ENCODE measurements at places on chromosomes 16 and 17.

- DNase-seq: no peak
Observed at GRCh38 chr16:85046472-85046916, 18.9 kb downstream of the KIAA0513 start.

- no peak for DNase-seq
Observed at GRCh38 chr16:27406511-27407128, 4.6 kb downstream of the IL21R start.

DNA sequence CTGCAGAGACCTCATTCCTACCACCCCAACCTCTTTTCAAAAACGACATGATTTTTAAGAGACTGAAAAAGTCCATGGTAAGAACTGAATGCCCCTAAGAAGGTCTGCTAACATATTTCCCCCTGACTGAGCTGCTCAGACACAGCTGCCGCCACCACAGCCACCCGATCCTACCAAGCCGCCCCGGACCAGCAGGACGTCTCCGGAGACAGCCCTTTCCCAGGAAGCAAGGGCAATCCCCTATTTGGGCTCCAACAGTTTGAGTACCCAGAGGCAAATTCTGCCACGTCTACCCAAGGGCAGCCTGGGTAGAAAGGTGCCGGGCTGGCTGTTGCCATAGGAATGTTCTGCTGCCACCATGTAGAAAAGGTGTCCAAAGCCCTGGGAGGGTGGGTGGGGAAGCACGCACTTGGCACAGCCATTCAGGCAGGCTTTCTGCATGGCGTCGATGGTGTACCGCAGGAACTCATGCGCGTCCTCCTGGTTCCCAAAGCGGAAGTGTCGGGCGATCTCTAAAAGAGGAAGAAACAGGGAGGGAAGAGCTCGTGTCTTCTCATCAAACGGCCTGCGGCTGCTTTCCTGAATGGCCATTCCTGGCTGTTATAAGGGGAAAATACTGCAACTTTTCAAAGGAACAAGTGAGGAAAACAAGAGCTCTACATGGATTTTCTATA, 13.6 kb downstream of the USP36 start:
- no peak for DNase-seq

DNA sequence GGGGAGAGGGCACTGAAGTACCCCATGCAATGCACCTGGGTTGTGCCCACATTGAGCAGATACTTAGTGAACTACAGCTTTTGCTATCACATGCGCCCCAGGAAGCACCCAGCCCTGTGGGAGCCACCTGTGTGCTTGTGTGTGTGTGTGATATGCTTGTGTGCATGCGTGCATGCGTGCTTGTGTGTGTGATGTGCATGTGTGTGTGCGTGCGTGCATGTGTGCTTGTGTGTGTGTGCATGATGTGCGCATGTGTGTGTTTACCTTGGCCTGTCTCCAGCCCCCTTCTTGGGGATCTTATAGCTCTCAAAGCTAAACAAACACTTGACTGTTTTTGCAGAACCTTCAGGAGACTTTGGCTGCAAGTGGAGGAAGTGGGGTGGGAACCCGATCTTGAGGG, 841 bp downstream of the C16orf89 start:
- no peak for DNase-seq

DNA sequence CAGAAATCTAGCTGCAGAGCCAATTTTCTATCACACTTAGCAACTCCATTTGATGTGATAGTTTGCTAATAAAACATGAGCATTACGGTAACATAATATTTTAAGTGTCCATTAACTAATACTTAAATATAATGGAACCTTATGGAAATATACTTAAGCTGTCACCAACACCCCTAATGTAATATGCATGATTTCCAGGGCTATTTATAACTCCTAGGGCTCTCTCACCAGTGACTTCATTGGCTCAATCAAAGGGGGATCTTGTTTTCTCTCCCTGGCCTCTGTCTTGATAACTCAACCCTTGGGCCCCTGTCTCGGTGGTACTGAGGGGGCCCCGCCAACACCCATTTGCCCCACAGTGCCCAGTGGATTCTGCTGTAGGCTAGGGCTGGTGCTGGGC, 170.4 kb downstream of the SALL1 start:
- DNase-seq: no peak

- peak; percentile 81 for DNase-seq
Observed at GRCh38 chr16:23678430-23679273, at the start of gene PLK1. PLK1 (plus strand) TSS chr16:23678889; CDS start chr16:23678933, 44 bp downstream.

GRCh38 chr17:4833941-4834680, 971 bp downstream of the MINK1 start:
- no peak for DNase-seq

DNA sequence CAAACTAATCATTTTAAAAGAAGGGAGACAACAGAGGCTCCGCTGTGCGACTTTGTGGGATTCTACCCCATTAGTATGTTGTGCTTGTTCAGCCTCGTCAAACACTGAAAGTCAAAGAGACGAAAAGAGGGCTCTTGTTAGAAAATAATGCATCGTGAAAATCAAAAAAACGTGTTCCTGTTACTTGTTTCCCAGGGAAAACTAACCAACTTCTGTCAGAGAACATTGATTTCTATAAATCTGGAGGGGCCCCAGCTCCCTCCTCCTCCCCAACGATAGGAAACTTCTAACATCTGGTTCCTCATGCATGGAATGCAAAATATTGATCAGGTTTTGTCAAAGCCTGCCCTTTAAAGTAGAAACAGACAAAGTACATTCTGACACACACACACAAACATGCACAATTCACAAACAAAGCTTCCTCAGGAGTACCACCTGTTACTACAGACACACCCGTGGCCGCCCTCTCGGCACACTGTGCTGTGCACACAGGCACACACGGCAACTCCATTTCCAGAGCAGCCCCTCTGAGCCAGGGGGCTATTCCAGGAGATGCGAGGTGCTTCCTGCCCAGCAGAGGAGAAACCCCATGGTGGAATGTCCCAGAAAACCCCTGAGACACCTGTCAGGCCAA, 151.3 kb downstream of the ZFHX3 start:
- no peak for DNase-seq

DNA sequence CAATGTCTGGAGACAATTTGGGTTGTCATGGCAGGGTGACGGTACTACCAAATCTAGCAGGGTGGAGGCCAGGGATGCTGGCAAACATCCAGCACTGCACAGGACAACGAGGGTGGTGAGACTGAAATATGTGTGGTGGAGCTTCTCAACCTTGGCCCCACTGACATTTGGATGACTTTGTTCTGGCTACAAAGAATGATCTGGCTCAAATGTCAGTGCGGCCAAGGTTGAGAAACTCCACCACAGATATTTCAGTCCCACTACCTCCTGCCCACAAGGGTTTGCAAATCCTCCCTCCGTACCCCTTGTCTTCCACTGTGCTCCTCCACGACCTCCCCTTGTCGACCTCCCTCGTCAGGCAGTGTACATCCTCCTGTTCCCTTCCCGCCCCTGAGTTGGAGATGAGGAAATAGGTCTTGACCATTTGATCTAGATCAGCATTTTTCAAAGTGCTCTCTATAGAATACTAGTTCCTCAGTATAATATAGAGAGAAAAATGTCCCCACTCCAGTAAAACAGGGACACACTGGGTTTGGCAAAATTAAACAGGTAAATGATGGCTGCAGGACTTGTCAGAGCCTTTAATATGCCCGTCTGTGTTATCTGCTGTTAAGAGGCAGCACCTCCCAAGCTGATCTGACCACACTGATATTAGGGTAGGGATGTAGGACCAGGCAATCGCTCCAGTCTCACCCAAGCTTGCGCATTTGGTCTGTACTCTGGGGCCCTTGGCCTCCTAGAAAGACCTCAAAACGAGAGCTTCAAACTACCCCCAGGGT, 6.8 kb downstream of the OSGIN1 start:
- no peak for DNase-seq

GRCh38 chr16:82585675-82586074, 41.1 kb upstream of the CDH13 start:
- no peak for DNase-seq

GRCh38 chr17:55394357-55395021, 27.1 kb downstream of the MMD start:
- DNase-seq: no peak

- no peak for DNase-seq
Observed at GRCh38 chr17:1053661-1054360, 56.9 kb downstream of the TIMM22 start.

GRCh38 chr17:2701161-2701995, 10.2 kb downstream of the CLUH start:
- no peak for DNase-seq

GRCh38 chr16:63223851-63224250, 1187.6 kb upstream of the CDH8 start:
- DNase-seq: no peak

DNA sequence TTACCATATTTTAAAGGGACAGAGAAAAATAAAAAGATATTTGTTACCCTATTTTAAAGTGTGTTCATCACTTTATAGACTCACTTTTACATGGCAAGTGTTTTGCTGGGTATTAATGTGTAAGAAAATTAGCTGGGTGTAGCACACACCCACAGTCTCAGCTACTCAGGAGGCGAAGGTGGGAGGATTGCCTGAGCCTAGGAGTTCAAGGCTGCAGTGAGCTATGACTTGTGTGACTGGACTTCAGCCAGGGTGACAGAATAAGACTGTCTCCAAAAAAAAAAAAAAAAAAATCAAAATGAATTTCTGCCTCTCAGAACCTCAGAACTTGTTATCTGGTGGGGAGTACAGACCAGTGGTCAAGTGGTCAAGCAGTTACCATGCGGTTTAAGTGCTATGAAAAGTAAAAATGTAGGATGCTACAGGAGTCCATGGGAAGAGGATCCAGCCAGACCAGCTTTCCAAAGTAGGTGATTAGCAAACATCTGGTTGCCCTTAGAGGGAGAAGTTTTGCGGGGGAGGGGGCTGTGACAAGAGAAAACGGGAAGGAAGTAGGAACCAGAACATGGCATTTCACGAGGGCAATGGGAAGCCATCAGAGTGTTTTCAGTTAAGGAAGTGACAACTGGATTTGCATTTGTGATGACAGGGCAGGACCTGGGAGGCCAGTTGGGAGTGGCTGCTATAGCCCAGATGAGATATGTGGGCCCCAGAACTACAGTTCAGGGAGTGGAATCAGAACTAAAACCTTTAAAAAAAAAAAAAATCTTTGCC, 13.9 kb downstream of the CNEP1R1 start:
- no peak for DNase-seq

DNA sequence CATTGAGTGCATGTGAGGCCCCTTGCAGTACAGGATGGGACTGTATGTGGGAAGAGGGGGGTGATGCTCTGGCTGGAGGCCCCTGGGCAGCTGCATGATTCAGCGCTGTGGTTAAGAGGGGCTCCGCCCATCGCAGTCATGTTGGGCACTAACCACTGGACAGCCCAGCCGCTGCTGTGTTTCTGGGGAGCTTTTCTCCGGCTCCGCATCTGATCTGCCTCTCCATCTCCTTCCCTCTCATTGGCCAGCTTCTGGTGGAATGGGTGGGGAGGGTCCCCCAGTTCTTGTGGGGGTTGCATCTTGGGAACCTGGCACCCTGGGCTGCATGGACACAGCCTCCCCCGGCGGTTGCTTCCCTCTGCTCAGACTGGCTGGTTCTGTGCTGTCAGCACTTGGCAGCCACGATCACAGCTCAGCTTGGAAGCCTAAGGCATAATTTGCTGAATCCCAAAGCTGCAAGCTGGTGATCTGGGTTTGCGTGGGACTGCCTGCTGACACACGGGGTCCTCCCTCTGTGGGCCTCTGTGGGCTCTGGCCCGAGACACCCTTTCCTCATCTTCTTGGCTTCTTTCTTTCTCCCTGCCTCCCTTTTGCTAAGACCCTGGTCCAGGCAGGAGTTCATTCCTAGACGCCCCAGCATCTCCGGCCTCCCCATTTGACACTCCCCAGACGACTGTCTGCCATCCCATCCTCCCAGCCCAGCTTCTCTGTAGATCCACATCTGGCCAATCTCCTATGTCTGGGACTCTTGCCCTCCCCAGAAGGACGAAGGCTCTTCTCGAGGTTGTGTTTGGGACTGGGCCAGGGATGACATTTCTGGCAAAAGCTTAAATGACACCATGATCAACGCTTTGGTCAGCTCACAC, 168.3 kb downstream of the SEC14L1 start:
- DNase-seq: no peak

Measured in activated T-helper 2 cell treated with anti-CD3 and anti-CD28 coated beads, Interferon-gamma antibody, Interleukin-2, Interleukin-4, amounts not matched to agents 10 μg/mL and 5 μg/mL and 100 μg/mL, durations not matched to agents 14 hours and 24 hours and 36 hours (primary cell).